ENCODE measurements at places on chromosomes 12 and 14.

DNA sequence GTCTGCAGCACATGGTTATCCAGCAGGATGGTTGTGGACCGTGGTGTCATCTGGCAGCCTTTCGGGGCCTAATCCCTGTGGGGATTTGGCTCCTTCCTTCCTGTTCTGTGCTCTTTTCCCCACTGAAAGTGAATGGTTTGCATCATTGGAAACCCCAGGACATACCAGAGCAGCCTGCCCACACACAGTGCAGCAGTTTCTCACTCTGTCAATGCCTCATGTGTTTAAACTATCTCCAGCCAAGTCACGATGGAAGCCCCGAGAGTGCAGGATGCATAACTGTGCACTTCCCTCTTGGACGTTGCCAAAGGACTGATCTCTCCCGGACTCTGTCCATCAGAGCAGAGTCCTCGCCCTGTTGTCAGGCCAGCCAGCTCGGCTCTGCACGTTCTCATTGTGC, 29.0 kb upstream of the AMN start:
- no peak for DNase-seq

GRCh38 chr14:58398495-58398894, 2.8 kb downstream of the TOMM20L start:
- DNase-seq = no peak

- no peak for DNase-seq
Measured at GRCh38 chr12:57154804-57155434, 7.5 kb upstream of the LRP1-AS start.

DNA sequence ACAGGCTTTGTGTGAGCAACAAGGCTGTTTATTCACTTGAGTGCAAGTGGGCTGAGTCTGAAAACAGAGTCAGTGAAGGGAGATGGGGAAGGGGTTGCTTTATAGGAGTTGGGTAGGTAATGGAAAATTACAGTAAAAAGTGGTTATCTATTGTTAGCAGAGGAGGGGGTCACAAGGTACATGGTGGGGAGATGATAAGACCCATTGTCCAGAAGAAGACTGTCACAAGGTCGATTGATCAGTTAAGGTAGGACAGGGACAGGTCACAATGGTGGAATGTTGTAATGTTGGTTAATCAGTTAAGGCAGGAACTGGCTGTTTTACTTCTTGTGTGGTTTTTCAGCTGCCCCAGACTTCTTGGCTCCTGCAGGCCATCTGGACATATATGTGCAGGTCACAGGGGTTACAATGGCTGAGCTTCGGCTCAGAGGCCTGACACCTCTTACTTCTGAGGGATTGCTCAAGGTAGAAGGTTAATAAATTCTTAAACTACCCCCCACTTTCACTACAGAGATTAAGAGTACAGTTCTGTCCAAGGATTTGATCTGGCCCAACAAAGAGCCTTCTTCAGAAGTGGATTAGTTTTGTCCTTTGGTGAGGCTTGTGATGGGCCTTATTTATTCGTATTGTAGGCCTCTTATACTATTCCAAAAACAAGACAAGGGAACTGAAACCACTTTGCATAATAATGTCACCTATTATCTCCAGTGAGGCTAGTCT, 13.8 kb upstream of the DHRS4 start:
- DNase-seq = no peak

GRCh38 chr12:1078002-1078401, 87.0 kb downstream of the ERC1 start:
- no peak for DNase-seq

DNA sequence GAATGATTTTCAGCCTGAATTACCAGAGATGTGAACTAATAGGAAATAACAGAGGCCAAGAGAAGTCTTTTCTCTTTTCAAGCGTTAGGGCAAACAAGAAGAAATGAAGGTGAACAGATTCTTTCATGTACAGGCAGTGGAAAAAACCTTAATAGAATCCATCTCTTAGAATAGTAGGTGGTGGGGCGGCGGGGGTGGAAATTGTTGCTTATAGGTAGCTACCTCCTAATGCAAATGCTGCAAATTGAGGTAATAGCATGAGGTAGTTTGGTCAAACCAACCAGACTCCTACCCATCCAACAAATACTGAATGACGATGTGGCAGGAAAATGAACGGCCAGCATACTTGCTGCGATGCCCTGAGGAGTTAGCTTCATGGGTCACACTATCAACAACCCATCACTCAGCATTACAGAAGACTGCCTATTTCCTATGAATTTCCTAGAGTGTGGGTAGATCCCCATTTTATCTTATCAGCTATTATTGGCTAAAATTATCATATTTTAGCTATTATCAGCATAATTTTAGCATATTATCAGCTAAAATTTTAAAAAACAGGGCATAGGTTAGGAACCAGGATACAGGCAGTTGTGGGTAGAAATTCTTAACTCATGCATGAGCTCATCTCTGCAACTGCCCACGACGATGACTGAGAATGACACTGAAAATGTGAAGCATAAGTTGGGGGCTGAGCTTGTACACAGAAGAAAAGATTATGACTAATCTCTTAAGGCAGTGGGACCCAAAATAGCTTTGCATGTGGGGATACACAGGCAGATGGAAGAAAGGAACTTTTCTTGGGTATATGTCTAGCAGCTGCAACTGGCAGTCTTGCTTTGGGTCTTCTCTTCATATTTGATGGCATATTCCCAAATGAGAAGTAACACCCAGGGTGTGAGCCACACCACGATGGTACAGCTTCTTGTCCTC, 68.7 kb downstream of the NIN start:
- DNase-seq = no peak

DNA sequence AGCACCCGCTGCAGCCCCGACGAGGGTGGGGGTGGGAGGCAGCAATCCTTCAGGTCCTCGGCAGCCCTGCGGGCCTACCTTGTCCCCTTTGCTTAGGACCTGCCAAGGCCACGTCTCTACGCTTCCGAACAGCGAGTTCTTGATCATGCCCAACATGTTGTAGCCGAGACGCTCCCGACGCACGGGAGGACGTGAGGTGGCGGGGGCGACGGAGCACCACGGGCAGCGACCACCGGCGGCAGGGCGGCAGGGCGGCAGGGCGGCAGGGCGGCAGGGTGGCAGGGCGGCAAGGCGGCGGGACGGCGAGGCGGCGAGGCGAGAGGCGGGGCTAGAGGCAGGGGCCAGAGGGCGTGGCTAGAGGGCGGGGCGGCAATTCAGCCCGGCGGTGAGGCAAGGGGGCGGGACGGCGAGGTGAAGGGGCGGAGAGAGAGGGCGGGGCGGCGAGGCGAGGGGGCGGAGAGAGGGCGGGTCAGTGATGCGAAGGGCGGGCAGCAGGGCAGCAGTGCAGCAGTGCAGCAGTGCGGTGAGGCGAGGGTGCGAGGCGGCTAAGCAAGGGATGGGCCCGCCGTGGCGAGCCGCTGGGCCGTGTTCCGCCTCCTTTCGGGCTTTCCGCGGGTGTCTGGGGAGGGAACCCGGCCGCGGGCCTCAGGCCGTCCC, at the start of gene HEBP1:
TSS of gene HEBP1 (minus strand) at position 307 of the 657 bp plus-strand sequence. CDS start at position 156, 151 bp downstream.
- DNase-seq = peak; percentile 88

DNA sequence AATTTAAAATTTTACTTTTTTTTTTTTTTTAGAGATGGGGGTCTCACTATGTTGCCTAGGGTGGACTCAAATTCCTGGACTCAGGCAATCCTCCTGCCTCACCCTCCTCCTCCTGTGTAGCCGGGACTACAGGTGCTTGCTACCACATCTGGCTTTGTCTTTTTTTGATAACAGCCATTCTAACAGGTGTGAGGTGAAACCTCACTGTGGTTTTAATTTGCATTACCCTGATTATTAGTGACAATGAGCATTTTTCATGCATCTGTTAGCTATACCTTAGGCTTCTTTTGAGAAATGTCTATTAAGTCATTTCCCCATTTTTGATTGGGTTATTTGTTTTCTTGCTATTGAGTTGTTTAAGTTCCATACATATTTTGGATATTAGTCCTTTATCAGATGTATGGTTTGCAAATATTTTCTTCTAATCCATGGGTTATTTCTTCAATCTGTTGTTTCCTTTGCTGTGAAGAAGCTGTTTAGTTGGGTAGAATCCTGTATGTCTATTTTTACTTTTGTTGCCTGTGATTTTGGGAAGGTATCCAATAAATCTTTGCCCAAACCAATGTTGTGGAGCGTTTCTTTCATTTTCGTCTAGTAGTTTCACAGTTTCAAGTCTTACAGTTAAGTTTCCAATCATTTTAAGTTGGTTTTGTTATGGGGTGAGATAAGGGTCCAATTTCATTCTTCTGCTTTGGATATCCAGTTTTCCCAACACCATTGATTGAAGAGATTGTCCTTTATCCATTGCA, 86.1 kb downstream of the MYF5 start:
- DNase-seq = no peak

DNA sequence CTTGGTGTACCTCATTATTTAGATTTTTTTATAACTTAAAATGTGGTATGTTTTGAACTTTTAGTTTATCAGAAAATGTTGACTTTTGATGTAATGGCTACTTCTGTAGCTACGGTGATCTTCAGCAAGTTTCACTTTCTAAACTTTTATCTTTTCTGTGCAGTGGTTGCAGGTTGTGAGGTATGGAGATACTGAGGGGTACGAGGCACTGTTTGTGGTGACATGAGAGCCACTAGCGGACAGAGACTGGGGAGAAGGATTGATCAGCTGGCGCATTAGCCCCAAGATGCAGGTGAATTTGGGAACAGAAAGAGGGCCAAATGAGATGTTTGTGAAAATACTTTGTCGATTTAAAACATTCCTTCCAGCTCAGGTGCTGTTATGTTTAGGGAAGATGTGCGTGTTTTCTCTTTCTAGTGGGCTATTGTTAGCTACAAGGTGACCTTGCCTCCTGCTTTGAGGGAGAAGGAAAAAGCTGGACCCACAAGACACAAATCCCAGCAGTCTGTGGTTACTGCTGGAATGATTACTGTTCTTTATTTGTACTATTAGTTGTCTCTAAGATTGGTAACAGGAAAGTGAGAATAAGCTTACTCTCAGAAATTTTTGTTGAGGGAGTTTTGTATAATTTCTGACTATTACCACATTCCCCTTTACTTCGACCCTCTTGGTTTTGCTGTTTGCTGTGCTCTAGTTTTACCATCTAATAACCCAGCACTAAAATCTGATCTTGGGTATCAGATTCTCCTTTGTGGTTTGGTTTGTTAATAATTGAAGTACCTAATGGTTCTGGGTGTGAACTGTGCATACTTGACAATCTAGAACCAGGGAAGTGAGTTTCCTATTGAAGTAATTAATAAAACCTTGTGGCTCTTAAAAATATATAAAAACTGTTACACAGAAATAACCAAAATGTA, 61.7 kb downstream of the FBXO34 start:
- no peak for DNase-seq

DNA sequence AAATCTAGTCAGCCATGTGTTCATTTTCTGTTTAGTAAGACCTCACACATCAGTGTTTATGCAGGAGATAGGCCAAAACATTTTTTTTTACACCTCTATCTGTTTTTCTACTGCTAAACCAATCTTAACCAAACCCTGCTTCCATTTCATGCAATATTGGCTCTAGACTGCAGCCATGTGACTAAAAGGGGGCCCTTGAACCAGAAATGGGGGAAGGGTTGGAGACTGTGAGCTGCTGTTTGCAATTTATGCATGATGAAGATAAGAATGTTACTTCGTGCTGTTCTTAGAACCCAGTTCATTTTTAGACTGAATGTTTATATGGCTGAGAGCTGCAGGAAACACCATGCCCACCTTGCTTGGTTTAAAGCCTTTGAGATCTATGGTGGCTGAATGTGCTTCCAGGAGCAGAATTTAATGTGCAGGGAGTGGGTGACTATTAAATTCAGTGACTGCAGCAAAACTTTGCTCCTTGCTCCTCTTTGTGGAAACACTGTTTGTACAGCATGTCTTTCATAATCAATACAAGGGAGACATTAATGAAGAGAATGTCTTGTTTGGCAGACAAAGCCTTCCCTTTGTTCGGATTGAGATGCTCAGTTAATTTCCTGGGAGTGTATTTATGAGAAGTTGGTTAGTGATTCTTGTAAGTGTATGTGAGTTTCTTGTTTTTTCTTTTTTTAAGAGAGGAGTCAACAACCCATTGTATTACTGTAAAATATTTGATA, 53.6 kb downstream of the CHST11 start:
- DNase-seq = no peak

DNA sequence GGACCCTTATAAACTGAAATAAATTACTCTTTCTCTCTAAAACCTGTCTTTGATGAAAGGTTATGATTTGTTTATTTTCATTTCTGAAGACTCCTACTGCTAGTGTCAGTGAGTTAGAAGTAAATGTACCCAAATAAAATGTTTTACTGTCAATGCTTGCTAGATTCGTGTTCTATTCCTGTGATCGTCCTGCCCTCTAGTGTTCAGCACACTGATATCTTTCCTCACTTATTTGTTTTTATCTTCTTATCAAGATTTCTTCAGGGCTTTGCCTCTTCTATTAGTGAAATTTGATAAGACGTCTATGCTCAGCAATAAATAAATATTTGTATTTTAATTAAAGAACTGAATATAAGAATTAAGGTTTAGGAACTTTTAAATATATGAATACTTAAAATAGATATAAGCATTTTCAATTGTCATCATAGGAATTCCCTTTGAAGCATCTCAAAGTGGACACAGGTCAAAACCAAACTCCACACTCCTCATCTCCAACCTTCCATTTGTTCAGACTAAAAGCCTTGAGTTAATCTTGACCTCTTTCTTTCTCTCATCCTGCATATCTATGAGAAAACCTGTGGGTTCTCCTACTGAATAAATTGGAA, 75.8 kb downstream of the C12orf50 start:
- DNase-seq = peak; percentile 52

DNA sequence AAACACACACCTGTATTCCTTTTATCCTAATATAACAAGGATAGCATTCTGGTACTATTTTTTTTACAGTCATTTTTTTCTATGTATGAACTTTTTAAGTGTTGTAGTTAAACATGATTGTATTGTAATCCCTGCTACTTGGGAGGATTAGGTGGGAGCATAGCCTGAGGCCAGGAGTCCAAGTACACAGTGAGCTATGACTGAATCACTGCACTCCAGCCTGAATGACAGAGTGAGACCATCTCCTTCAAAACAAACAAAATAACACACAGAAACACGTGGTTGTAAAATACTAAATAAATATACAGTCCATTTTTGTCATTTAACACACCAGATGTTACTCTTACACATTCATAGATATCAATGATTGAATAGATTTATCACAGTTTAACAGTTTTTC, 56.9 kb downstream of the MAP4K5 start:
- no peak for DNase-seq

DNA sequence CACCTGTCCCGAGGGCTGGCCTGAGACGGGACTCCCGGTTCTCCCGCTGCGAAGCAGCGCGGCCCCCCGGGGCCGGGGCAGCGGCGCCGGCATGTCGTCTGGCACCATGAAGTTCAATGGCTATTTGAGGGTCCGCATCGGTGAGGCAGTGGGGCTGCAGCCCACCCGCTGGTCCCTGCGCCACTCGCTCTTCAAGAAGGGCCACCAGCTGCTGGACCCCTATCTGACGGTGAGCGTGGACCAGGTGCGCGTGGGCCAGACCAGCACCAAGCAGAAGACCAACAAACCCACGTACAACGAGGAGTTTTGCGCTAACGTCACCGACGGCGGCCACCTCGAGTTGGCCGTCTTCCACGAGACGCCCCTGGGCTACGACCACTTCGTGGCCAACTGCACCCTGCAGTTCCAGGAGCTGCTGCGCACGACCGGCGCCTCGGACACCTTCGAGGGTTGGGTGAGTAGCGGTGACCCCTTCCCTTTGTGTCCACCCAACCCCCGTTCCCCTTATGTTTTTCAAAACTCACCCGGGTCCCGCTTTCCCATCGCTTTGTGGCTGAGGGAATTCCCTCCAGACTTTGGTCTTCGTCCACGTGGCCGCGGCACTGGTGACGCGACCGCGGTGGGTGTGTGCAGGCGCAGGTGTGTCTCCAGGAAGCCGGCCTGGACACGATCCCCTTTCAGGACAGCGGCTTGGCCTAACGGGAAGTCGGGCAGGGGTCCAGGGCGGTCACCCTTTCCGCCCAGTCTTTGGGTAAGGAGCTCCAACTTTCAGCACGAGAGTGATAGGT, 826 bp downstream of the PRKCH start:
- DNase-seq = no peak

GRCh38 chr12:15859116-15859515, 23.1 kb upstream of the STRAP start:
- no peak for DNase-seq

Measured in NCI-H1436 (cell line).